Dorsolateral prefrontal cortex (tissue), 122 donors: ENCODE measurements at places on chromosomes 12 and 14.

DNA sequence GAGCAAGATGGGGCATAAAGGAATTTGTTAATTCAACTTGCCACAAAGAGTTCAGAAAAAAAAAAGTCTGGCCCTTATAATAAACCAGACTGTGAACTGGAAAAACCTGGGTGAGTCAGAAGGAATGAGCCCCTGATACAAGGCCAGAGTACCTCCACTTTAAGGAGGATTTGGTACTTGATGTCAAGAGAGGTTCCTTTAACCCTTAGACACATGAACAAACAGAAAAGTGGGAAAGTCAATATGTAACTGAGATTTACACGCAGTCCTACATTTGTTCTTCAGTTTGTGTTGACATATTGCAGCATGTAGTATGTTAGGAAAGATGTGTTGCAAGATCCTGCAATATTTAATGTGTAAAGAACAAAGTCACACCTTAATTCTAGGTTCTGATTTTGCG, 14.2 kb upstream of the SLC38A4 start:
- no peak for DNase-seq

DNA sequence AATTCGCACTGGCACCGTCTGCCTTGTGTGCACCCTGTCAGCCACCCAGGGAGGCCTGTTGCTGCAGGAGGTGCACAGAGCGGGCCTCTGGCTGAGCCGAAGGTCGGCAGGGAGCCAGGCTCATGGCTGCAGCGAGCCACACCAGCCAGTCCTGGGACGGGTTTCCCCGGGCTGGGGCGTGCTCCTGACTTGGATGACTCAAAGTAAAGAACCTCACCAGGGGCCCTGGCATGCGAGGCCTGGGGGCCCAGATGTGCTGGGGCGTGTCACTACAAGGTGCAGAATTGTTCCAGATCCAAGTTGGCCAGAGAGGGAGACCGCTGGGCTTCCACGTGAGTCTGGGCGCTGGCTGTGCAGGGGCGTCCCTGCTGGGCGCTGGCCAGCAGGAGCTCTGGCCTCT, 34.5 kb downstream of the FBRSL1 start:
- peak; percentile 45 for DNase-seq

DNA sequence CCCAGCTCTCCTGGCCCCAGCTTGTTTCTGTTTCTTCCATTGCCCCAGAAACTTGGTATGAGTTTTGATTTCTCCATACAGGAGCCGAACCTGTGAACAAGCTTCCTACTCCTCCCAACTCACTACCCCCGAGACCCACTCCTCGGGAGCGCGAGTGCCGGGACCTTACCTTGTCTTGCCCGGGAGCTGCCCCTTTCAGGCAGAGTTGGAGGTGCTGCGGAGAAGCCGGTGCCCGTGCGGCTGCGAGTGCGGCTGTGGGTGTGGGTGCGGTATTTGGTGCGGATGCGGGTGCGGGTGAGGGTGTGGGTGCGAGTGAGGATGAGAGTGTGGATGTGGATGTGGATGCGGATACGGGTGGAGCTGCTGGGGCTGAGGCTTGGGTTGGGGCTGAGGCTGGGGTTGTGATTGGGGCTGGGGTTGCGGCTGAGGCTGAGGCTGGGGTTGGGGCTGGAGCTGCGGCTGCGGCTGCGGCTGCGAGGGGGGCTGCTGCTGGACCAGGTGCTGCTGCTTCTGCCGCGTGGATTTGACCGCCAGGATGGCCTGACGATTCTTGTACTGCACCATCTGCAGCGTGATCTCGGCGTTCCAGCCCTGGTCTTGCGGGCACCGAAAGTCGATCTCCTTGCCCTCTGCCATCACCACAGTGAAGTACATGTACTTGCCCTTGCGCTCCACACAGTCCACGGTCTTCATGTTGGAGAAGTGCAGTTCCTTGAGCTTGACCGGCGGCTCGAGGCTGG, 1.1 kb downstream of the PHLDA1 start:
- no peak for DNase-seq

GRCh38 chr12:7609495-7609894, 56.2 kb downstream of the APOBEC1 start:
- no peak for DNase-seq

- DNase-seq, result peak; percentile 72
Observed at GRCh38 chr14:78593949-78594348, 423.8 kb downstream of the NRXN3 start.

- no peak for DNase-seq
Observed at GRCh38 chr14:104519721-104520120, 59.8 kb upstream of the C14orf180 start.

- no peak for DNase-seq
Observed at GRCh38 chr12:120223458-120224303, 22.8 kb upstream of the RPLP0 start.
